ENCODE measurements at places on chromosomes 6 and 20. TPM values are rescaled to one million over a fixed set of nuclear protein-coding genes. Genes with fewer than 3 reads are reported as not detected.

DNA sequence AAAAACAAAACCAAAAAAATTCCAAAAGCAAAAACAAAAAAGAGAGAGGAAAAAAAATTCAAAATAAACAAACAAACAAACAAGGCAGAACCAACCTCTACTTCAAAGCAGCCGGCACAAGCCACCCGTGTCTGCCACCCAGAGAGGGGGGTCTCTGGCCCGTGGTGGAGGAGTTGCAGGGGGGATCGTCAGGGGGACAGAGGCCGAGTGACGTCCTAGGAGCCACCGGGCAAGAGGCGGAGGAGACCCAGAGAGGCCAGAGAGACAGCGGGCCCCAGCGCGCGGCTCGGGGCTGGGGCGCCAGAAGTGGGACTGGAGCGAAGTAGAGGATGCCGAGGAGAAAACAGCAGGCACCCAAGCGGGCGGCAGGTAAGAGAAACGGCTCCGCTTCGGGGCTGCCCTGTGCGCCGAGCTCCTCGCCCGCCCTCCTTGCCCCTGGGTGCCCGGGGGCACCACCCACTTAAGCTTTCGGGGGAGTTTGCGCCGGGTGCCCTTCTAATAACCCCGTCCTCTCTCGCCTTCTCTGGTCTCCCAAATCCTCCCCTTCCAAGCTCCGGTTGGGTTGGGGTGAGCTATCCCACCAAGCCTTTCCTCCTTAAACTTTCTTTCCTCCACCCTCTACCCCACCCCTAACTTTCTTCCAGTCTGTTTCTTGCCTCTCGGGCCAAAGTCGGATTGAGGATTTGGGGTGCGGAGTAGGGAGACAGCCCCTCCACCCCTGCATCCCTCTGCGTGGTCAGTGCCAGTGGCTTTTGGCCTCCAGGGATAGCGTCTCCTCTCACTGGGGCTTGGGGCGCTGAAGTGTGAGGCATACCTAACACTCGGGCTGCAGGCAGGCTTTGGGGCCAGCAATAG, 1.0 kb downstream of the TSHZ2 start:
- DNase-seq, result peak; percentile 68
- H3K27me3 ChIP-seq, result no peaks in the 10 kb centered on the region
- H3K4me3 ChIP-seq, result peak overlapping the region; percentile 87

- H3K4me3 ChIP-seq, result peak within 1 kb of the TSS; percentile 57
- H3K36me3 ChIP-seq, result no peaks in the 10 kb centered on the region
- H3K4me1 ChIP-seq, result peaks cover 5% of the 10 kb centered on the region
These were observed at the start of gene BFSP1 for GRCh38 chr20:17530716-17531664. TSS of gene BFSP1 (minus strand) at chr20:17531379. CDS start at chr20:17531329, 50 bp downstream.

- H3K27me3 ChIP-seq, result no peaks in the 10 kb centered on the region
- no peaks in the 10 kb centered on the region for H3K36me3 ChIP-seq
- H3K27ac ChIP-seq, result no peak overlapping the region
- no peaks in the 10 kb centered on the region for H3K4me1 ChIP-seq
These were observed 114.0 kb upstream of the ARG1 start for GRCh38 chr6:131459005-131459404.

Gene TBXT
- 0.25 TPM for total RNA-seq

DNA sequence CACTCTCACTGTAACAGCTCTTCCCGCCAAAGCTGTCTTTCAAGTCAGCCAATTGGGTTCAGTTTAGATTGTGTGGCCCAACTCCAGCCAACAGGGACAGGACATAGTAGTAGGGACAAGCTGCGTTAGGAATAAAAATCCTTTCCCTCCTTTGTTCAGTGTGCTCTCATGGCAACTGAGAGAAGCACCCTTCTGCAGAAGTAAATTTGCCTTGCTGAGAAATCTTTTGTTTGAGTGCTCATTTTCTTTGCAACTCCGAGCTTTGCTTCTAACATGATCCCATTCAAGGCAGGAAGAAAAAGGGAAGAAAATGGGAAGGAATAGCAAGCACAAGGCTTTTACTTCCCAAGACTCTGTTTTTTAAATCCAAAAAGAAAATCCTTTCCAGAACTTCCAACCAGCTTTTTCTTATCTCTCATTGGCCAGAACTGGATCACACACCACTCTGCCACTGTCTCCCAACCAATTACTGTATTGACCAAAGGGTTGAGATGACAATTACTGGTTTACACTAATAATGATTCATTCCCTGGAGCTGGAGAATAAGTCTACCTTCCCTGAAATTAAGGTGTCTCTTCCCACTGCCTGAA, 52.7 kb downstream of the STX11 start:
- DNase-seq, result no peak
- H3K36me3 ChIP-seq, result no peaks in the 10 kb centered on the region
- no peaks in the 10 kb centered on the region for H3K4me1 ChIP-seq
- H3K27me3 ChIP-seq, result no peaks in the 10 kb centered on the region
